Calu3 (cell line): ENCODE measurements at places on chromosomes 5 and 9.

DNA sequence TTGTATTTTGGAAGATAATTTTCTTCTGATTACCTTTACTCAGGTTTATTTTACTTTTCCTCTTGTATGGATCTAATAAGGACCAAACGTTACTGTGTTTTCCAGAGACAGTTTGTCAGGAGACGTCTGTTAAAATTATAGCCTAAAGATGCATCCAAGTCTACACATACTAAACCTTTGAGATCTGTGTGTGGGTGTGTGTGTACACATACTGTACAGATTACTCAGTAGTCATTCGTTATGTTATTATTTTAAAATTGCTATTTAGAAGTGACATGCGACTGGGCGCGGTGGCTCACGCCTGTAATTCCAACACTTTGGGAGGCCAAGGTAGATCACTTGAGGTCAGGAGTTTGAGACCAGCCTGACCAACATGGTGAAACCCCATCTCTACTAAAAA lies 51.6 kb upstream of the CNTLN start:
- no peak for DNase-seq

DNA sequence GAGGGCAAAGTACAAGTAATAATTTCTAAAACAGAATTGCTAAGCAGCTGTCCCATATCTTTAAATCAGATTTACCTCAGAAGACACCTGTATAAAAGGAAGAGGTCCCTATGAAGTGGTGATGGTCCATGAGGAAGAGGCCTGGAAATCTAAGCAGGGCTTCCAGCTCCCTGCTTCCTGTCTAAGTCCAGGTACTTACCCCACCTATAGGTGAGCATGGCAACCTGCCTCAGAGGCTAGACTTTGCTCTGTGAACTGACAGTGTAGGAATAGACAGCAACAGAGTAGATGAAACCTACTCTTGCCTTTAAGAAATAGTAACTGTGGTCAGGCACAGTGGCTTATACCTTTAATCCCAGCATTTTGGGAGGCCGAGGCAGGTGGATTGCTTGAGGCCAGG lies 55.8 kb upstream of the ARRDC3 start:
- DNase-seq: peak; percentile 22

DNA sequence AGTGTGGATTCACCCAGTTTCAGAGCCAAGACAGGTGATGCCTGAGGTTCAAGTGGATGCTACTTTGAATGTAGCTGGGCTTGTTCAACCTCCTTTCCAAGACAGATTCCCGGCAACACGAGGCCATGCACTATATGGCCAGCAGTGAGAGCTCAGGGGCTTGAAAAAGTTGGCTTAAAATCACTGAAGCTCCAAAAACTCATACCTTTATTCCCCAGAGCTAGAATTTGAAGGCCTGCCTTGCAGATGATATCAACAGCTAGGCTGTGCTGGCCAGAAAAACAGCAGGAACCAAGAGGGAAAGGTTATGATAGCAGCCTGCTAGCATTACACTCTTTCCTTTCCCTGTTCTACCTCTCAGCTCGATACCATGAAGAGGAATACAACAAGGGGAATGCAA lies 120.2 kb upstream of the DAB2 start:
- DNase-seq: no peak

- peak; percentile 41 for DNase-seq
Observed at GRCh38 chr9:5442400-5443011, 4.8 kb upstream of the PLGRKT start.

GRCh38 chr9:112496074-112496722 lies 9.6 kb downstream of the KIAA1958 start:
- DNase-seq: no peak

DNA sequence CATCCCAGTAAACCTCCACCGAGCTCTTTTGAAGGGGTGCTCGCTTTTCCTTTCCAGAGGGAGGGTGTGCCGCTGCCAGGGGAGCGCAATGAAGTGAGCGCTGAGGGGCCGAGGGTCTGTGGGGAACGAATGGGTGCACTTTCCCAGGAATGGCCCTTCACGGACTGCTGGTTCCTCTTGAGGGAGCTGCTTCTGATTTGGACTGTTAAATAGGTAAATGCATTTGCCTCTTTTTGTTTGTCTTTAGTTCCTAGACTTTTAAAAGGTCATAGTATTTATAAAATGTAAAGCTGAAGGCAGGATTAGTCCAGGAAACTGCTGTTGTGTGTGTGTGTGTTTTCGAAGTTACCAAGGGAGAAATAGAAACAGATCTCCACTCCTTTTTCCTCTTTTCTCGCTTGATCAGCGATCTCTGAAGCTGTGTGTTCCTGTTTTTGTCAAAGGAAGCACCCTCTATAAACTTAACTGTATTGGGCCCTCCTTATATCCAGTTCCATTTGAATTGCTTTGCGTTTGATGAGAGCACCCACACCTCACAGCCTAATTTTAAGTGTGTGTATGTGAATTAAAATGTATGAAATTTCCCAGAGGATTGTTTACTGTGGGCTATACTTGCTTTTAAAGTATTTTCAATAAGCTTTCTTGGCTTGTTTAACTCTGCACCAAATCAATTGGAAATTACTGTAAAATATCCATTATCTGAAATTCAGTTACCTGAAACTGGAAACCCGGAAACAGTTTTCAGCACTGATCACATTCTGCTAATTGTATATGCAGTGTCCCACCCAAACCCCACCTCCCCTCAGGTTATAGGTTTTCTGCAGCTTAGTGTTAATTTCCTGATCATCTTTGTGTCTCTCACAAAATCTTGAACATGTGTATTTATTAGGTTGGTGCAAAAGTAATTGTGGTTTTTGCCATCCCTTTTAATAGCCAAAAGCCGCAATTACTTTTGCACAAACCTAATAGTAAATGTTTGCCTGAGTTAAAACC lies 966 bp downstream of the SNX2 start:
- no peak for DNase-seq

DNA sequence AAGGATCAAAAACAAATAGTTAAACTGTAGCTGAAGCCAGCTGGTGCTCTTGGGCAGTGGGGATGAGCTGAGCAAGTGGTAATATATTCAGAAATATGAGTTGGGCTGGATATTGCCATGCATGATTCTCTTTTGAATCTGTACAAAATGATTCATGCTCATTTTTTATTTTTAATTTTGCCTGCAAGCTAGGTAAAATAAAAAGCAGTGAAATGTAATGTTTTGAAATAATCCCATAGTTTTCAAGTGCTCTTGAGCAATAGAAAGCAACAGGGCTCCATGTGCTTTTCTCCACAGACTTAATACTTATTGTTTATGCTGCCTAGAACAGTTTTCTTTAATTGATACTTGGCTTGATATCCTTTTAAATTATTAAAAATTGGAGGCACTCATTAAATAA lies 489.3 kb downstream of the TLE4 start:
- DNase-seq: no peak

DNA sequence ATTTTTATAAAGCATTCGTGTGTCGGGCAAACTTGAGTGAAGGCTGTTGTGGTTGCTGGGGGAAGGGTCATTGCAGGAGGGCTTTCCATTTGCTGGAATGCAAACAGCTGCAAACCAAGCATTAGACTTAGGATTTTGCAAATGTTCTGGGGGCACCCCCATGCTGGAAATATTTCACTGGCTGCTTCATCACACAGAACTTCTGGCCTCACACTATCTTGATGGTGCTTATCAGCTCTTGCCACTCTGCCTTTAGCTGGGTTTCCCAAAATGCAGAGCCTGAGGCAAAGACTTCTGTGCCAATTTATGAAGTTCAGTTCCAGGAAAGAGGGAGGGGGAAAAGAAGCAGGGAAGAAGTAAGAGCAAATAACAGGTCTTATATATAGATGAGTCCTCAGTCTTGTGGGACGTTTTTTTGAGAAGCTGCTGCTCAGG lies 8.6 kb upstream of the COL15A1 start:
- DNase-seq: no peak
